ENCODE measurements at places on chromosomes 12 and 14.

DNA sequence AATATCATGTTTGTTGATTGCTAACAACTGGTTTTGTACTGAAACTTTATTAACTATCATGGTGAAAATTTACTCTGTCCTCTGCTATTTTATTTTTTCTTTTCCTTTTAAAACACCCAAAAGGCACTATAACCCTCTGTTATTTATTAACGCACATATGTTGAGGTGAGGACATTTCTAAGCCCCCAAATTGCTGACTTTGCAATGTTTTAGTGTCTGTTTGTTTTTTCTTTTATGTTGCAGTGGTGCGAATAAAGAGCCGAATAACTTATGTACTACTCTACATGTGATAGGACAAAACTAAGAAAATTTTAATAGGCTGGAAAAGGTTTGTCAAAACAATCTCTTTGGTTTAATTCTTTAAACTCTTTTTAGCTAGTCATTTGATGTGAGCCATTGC lies 24.5 kb upstream of the PAWR start:
- DNase-seq = no peak

DNA sequence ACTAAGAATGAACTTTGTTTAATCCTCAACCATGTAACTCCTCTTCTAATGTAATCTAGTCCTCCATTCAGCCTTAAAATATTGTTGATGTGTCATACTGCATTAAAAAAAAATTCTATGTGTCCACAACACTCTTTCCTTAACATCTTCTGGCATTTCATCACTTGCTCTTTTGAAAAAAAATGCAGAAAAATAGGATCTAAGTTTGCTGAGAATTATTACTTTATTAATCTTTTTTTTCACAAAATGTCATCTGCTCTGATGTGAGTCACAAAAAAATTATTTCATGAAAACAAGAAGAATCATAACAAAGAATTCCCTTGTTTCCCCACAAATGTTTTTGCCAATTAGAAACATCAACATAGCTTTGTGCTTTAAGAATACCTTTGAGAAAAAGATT lies 410.1 kb upstream of the MGAT4C start:
- no peak for DNase-seq

DNA sequence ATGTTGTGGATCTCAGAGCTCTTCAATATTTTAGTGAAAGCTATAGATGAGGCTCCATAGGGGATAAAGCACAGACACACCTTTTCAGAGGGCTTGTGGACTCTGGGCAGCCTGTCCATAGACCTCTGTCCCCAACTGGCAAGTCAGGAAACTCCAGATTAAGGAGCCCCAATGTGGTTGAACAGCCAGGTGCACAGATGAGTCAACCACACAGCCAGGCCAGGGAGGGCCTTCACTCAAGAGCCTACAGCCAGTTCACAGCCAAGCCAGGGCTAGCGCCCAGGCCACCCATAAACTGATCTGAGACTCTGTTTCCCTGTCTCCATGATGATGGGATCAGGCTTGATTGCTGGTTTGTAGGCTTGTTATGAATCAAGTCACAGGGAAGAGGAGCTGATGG lies 1.0 kb upstream of the BDKRB2 start:
- DNase-seq = no peak

- DNase-seq = no peak
These were observed 119.0 kb downstream of the RBM19 start for GRCh38 chr12:113846883-113847755.

GRCh38 chr12:132630672-132631071 lies 12.1 kb downstream of the P2RX2 start:
- no peak for DNase-seq

- DNase-seq = no peak
These were observed 2.3 kb downstream of the KDM2B start for GRCh38 chr12:121578230-121579189.

- DNase-seq = no peak
These were observed 3.5 kb downstream of the CLEC9A start for GRCh38 chr12:10033783-10034545.

DNA sequence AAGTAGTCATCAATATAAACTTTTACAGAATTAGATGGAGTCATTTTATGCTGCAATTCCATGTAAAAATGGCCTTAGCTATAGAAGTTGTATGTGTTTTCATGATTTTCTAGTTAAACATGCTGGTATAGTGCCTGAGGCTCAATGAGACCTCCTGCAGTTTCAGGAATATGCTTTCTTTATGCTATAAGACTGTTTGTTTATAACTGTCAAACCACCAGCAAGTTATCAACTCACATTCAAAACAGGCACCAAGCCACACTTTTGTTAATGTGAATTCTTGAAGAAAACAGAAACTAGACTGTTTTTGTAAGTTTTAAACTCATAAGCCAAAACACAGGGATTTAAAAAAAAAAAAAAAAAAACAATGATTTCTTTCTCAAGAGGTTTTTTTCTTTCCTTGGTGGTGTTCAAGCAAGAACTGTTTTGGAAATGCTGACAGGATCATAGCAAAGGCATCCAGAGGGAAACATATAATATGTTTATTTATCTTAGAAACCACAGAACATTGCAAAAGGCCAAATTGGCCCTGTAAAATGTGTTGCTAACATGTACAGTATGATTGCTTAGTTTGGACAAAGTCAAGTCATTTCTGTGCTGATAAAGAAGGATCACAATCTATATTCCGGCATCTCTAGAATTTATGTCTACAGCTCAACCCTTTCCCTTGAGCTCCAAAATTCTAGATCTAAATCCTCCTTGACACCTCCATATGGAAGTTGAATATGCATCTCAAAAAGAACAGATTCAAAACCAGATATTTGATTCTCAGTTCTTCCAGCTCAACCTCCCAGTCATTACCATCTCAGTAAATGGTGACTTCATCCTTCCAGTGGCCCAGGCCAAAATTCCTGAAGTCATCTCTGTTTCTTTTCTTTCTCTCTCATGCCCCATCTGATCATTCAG lies 29.0 kb upstream of the LUM start:
- DNase-seq = peak; percentile 70

GRCh38 chr12:2378835-2379330 lies 326.1 kb downstream of the CACNA1C start:
- DNase-seq = no peak

DNA sequence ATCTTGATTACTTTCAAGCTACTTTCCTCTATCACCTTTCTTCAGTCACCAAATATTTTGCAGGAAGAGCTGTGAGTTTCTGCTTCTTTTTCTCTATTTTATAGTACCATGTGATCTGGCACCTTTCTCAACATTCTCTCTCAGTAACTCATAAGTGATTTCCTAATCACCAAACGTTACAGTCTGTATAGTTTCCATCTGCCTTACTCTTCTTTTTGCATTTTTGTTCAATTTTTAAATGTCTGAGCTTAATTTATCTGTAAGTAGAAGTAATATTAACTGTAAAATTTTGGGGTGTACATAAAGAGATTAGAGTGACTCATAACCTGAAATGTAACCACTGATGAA lies 422.1 kb upstream of the SYT1 start:
- no peak for DNase-seq

DNA sequence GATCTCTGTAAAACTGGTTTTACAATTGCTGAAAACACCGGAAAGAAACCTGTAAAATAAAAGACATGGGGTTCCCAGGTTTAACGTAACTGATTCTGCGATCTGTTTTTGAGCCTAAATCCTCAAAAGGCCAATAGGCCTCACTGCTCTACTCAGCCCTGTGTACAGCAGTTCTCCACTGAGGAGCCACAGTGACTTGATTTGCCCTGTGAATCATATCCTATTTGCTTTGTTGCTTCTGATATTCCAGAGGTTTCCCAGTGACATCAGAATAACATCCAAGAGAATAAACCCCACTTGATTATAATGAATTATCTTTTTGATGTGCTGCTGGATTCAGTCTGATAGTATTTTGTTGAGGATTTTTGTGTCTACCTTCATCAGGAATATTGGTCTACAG lies 27.5 kb downstream of the MDM1 start:
- DNase-seq = no peak

DNA sequence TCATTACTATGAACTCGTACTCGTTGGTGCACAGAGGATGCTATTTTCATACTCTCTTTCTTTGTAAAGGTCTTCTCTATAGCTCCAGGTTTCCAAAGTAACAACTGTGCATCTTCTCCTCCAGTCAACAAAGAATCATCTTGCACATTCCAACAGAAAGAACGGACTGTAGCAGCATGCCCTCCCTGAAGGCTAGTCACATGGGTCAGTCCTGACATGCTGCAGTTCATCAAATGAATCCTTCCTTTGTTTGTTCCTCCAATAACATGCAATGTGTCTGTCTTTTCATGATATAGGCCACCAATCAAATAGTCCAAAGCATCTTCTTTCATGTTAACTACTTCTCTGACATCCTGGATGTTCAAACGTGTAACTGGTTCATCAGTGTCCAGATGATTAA lies 42.9 kb downstream of the WDR89 start:
- no peak for DNase-seq

GRCh38 chr12:132071830-132072384 lies 72.2 kb downstream of the DDX51 start:
- no peak for DNase-seq

DNA sequence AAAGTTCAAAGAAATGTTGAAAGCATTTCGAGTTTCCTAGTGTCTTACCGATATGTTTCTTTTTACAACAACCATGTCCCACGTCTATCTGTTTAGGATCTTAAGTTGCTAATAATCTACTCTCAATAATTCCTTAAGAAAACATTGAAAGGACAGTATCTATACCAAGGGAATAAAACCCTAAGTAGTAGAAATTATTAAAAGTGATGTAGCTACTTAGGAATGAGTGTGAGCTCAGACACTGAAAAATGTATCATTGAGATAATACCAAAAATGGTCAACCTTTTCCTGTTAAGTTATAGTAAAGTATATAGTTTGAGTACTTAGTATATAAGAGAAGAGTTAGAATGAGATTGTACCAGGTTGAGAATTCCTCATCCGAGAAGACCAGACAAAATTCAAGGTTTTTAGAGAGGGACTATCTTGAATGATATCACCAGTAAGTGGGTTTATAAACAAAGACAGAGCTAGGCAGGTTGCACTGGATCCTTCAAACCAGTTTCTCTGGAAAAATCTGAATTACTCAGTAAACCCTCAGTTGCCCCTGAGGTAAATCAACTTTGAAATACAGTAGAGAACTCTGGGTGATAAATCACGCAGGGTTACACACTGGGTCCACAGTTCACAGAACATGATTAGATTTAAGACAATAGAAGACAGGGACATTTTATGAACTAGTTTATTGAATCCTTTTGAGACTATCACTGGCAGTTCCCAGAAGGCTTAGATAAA lies 96.8 kb downstream of the ERGIC2 start:
- no peak for DNase-seq

- DNase-seq = no peak
These were observed 27.6 kb upstream of the FOXN3 start for GRCh38 chr14:89444516-89445125.
